ENCODE measurements at places on chromosomes 1 and 21. TPM values are rescaled to one million over a fixed set of nuclear protein-coding genes. Genes with fewer than 3 reads are reported as not detected.
A peak's percentile ranks its signal among the peaks of the same experiment; 100 is the strongest.

Gene ARMH1
- 1.4 TPM for total RNA-seq

Gene SPRR1A
- total RNA-seq = not detected

DNA sequence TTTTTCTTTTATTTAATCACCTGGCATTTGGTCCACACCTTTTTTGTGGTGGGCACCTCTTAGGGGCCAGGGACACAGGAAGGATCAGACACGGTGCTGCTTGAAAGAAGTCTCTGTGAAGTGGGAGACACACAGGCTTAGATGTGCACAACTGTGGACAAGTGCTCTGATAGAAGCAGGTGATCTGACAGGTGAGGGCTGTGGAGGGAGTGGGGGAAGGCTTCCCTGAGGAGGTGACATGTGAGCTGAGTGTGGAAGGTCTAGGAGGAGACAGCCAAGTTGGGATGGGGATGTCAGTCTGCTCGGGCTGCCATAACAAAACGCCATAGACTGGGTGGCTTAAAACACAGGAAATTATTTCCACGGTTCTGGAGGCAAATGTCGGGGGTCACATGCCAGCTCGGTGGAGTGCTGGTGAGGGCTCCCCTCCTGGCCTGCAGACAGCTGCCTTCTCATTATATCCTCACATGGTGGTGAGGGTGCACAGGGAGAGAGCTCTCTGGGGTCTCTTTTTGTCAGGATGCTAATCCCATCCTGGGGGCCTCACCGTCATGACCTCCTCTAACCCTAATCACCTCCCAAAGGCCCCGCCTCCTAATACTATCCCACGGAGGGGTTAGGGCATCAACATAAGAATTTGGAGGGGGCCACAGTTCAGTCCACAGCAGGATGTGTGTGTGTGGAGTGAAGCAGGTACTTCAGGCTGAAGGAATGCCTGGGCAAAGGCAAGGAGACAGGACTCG is 5.2 kb upstream of the KIAA1614 start:
- no peak for DNase-seq
- H3K4me3 ChIP-seq = no peak overlapping the region
- peaks cover 8% of the 10 kb centered on the region for H3K4me1 ChIP-seq
- H3K36me3 ChIP-seq = no peaks in the 10 kb centered on the region
- no peaks in the 10 kb centered on the region for H3K27me3 ChIP-seq

GRCh38 chr1:200224315-200224714 is 185.5 kb downstream of the ZNF281 start:
- no peaks in the 10 kb centered on the region for H3K36me3 ChIP-seq
- H3K27me3 ChIP-seq = no peaks in the 10 kb centered on the region

DNA sequence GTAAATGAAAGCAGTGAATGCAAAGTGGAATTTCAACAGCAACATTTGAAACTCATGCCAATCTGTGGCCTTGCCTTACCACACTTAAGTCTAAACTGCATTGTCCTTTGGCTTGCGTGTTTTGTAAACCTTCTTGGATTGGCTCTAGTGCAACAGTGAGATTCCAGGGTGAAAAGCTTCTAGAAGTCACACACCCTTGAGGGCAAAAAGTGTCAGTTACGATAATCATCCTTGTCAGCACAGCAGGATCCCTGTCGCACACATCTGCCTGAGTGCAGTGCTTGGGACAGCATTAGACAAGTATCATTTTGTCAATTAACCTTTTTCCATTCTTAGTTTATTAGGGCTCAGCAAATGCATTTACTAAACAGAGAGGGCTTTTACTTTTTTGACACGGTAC is 243.4 kb upstream of the PTBP2 start:
- peaks cover 10% of the 10 kb centered on the region for H3K4me1 ChIP-seq
- H3K36me3 ChIP-seq = no peaks in the 10 kb centered on the region
- no peaks in the 10 kb centered on the region for H3K27me3 ChIP-seq

Gene OR2M3
- total RNA-seq = not detected

Gene TNFRSF8
- total RNA-seq = not detected

Gene S100A7A
- total RNA-seq = not detected

GRCh38 chr1:44044071-44044801 is 13.0 kb upstream of the SLC6A9 start:
- peak; percentile 70 for DNase-seq
- H3K36me3 ChIP-seq = no peaks in the 10 kb centered on the region
- no peaks in the 10 kb centered on the region for H3K27me3 ChIP-seq

Gene TRIM45
- total RNA-seq = 0.76 TPM

DNA sequence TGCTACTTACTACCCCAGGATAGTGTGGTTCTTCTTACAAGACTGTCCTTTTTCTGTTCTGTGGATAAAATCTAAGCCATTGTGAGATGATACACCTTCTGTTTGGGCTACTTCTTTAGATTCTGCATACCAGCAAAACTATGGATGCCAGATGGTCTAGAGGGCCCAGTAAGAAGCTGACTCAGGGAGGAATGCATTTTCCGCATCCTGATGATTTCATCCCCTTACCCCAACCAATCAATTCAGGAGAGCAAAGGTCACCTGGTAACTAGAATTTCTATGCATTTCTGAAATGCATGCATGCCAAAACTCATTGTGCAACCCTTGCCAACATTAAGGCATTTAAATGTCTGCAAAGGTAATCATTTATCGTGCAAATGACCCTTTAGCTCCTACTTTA is 285.7 kb upstream of the ZP4 start:
- no peaks in the 10 kb centered on the region for H3K27me3 ChIP-seq
- no peak for DNase-seq
- H3K36me3 ChIP-seq = no peaks in the 10 kb centered on the region
- no peak overlapping the region for H3K4me3 ChIP-seq

Gene F3
- 93.7 TPM for total RNA-seq

Gene PLPP3
- total RNA-seq = 156 TPM

DNA sequence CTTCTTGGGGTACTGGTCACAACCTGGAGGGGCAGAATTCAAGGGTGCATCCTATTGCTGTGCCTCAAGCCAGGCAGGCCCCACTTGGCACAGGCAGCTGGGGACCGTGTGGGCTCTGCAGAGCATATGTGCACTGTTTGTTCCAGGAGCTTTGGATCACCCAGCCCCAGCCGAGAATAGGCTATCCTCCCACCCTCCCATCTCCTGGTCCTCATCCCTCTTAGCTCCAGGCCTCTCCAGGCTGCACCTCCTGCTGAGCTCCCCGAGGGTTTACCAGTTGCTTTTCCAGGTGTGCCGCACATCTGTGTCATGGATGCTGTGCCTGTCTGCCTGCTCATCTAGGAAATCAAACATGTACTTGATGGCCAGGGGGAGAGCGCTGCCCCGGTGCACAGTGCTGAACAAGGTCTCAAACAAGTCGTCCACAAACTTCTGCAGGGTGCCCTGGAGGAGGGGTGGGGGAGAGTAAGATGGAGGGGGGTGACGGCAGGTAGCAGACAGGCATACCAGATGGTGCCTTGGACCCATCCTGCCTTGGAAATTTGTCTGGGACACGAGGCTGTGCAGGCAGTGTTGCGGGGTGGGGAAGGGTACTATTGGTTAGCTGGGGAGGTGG is 120.5 kb upstream of the CD34 start:
- H3K4me1 ChIP-seq = peaks cover 22% of the 10 kb centered on the region
- no peak overlapping the region for H3K4me3 ChIP-seq
- no peak for DNase-seq
- no peaks in the 10 kb centered on the region for H3K27me3 ChIP-seq
- H3K27ac ChIP-seq = no peak overlapping the region

Gene RAB13
- 33.1 TPM for total RNA-seq

DNA sequence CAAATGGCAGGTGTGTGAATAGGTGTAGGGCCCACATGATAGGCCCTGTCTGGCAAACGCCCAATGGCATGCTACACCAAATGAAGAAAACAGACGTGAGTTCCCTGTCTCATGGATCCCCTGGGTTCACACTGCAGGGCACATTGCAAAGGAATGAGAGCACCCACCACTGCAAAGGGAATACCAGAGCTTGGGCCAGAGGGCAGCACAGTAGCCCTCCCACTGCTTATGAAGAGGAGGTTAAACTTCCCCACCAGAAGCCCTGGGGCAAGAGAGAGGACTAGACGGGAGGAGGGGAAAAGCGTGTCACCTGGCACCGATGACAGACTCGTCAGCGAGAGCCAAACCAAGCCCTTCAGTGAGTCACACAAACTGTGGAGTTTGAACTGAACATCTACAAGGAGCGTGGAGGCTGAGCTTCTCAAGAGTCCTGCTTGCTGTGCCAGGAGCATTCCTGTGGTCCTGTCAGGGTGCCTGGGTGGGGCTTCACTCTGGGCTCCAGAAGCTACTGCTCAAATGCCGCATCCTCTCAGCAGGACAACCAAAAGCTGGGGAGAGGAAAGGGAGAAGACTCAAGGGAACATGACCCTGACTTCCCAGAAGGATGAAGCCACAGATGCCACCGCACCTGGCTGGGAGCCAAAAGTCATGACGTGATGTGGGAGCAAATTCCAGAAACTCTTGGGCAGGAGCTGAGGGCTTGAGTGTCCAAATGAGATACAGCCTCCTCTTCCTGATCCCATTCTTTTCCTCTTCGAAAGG is 61.1 kb downstream of the TOMM20 start:
- peak overlapping the region; percentile 39 for H3K4me3 ChIP-seq
- H3K36me3 ChIP-seq = no peaks in the 10 kb centered on the region
- peak overlapping the region; percentile 96 for H3K27ac ChIP-seq
- peaks cover 34% of the 10 kb centered on the region for H3K4me1 ChIP-seq

Gene TPTE
- not detected for total RNA-seq

Gene OR2L5
- total RNA-seq = not detected

Gene RGS16
- total RNA-seq = 0.11 TPM

DNA sequence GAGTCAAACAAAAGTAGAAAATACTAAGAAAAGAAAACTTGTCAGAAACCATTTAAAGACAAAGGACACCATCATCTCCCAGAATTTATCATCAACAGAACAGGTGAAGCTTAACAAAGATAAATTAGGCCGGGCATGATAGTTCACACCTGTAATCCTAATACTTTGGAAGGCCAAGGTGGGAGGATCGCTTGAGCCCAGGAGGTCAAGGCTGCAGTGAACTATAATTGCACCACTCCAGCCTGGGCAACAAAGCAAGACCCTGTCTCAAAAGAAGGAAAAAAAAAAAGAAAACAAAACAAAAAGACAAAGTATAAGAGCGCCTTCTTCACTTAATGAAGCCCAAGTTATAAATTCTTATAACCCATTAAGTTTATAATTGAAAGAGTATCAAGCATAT is 25.6 kb downstream of the RERE start:
- no peak overlapping the region for H3K4me3 ChIP-seq
- H3K27me3 ChIP-seq = no peaks in the 10 kb centered on the region
- H3K36me3 ChIP-seq = no peaks in the 10 kb centered on the region
- no peaks in the 10 kb centered on the region for H3K4me1 ChIP-seq
- no peak for DNase-seq

- peaks cover 75% of the 10 kb centered on the region for H3K4me1 ChIP-seq
- H3K4me3 ChIP-seq = peak overlapping the region; percentile 85
- no peaks in the 10 kb centered on the region for H3K27me3 ChIP-seq
Measured at GRCh38 chr1:8873506-8874229, 4.8 kb downstream of the ENO1 start.

GRCh38 chr1:109197158-109198042 is 16.3 kb upstream of the SARS1 start:
- no peaks in the 10 kb centered on the region for H3K36me3 ChIP-seq
- DNase-seq = peak; percentile 98
- 0 out of 2 replicates have a peak overlapping the region, but pooled peaks have one; percentile 14 for H3K4me3 ChIP-seq
- peak overlapping the region; percentile 89 for H3K27ac ChIP-seq
- no peaks in the 10 kb centered on the region for H3K27me3 ChIP-seq

DNA sequence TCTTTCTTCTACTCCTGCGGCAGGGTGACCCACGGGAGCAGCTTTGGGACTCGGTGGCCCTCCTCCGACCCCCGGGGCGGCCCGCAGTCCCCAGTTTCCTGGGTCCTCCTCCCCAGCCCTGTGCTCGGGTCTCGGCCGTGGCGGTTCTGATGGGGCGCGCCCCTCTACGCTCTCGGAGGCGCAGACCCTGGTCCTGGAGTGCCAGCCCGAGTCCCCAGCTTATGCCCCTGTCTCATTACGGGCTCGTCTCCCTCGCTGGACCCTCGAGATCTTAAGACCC is 430 bp downstream of the BTG2 start:
- H3K36me3 ChIP-seq = no peaks in the 10 kb centered on the region
- H3K4me3 ChIP-seq = peak overlapping the region; percentile 84
- H3K27ac ChIP-seq = no peak overlapping the region
- H3K4me1 ChIP-seq = 0 out of 2 replicates have a peak, but pooled peaks cover 3% of the 10 kb centered on the region
- H3K27me3 ChIP-seq = no peaks in the 10 kb centered on the region

Gene S100B
- not detected for total RNA-seq

Gene ITLN2
- not detected for total RNA-seq

Gene VCAM1
- total RNA-seq = 1.4 TPM

Gene ENSA
- total RNA-seq = 47.4 TPM

Gene PRAMEF18
- total RNA-seq = not detected

- no peaks in the 10 kb centered on the region for H3K4me1 ChIP-seq
- H3K27me3 ChIP-seq = no peaks in the 10 kb centered on the region
- no peak overlapping the region for H3K27ac ChIP-seq
- DNase-seq = no peak
Measured at GRCh38 chr1:73516451-73516850, 681.5 kb downstream of the LRRIQ3 start.

GRCh38 chr1:220432408-220432807 is 95.5 kb upstream of the MARK1 start:
- peaks cover 8% of the 10 kb centered on the region for H3K27me3 ChIP-seq
- peak; percentile 5 for DNase-seq
- H3K36me3 ChIP-seq = no peaks in the 10 kb centered on the region
- H3K4me1 ChIP-seq = no peaks in the 10 kb centered on the region

GRCh38 chr1:102757363-102757762 is 351.0 kb downstream of the COL11A1 start:
- H3K36me3 ChIP-seq = no peaks in the 10 kb centered on the region
- H3K4me3 ChIP-seq = no peak overlapping the region

Gene DNAH14
- 12.6 TPM for total RNA-seq

Gene PCP4
- not detected for total RNA-seq

DNA sequence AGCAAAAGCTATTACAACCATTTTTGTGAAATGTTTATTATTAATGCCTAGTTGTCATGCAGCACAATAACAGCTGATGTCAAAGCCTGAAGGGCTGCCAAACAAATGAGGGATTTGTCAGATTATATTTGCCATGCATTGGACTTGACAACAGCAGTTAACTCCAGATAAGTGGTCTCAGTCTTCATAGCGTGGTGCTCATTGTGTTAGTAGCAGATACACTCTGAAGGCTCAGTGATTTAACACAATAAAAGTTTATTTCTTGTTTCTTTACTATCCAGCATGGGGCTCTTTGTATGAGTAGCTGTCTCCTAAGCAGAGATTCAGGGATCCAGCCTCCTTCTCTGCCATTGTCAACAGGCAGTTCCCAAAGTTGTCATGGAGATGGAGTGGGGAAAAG is 76.0 kb upstream of the PTGFRN start:
- peaks cover 31% of the 10 kb centered on the region for H3K27me3 ChIP-seq
- H3K27ac ChIP-seq = no peak overlapping the region

Measured in GM23248 (cell line).